KBM-7 (cell line): ENCODE measurements at places on chromosomes 11 and 22.

- no peak for DNase-seq
Observed at GRCh38 chr11:57601297-57601696, 3.8 kb downstream of the SERPING1 start.

- no peak for DNase-seq
Observed at GRCh38 chr22:35766654-35767580, 49.2 kb downstream of the APOL5 start.

GRCh38 chr11:27046956-27047355, 6.3 kb downstream of the BBOX1 start:
- DNase-seq = no peak

- DNase-seq = no peak
Observed at GRCh38 chr11:79514290-79514689, 73.5 kb upstream of the TENM4 start.

DNA sequence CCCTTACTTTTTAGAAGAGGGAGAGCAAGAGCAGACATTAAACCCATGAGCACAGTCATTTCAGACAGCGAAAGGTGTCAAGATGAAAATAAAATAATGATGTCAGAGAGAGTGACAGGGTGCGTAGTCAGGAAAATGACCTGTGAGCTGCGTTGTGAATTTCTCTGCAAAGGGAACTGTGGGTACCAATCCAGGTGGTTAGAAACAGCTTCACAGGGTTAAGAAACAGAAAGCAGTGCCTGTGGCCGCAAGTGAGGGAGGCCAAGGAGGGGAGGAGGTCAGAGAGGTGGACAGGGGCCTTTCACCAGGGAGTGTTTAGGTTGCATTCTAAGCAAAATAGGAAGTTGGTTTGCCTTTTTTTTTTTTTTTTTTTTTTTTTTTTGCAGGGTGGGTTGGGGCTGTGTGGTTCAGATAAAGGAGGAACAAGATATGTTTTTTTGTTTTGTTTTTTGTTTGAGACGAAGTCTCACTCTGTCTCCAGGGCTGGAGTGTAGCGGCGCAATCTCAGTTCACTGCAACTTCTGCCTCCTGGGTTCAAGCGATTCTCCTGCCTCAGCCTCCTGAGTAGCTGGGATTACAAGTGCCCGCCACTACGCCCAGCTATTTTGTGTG, 7.9 kb downstream of the TIGD3 start:
- DNase-seq = peak; percentile 91

DNA sequence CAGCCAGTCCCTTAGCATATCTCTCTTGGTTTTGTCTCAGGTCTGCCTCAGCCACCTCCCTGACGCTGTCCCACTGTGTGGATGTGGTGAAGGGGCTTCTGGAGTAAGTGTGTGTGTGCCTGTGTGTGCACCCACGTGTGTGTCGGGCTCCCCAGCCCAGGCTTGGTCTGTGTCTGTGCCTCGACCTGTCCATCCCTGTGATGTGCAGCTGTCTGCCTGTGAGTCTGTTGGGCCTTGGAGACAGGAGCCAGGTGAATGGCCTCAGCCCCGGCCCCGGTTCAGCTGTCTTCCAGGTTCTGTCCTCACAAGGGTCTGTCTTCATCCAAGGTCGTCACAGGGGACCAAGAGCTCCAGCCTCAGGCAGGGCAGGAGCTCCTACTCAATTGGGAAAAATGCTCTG, 9.8 kb downstream of the ATG16L2 start:
- no peak for DNase-seq

DNA sequence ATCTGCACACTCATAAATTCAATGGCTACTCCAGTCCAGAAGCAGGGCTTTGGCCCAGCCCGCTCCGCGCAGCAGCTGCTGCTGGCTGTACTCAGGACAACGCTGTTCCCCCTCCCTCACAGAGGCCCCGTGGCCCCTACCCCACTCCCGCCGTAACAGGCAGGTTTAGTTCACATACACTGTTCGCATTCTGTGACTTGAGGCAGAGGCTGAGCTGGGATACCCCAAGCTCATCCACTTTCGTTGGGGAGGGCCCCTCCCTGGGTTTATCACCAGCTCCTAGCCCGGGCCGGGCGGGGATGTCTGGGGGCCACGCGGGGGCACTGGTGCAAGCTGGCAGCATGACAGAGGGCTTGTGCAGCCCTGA, 52.4 kb downstream of the SYT13 start:
- DNase-seq = no peak

GRCh38 chr11:127056338-127056971, 55.9 kb upstream of the KIRREL3 start:
- DNase-seq = no peak
